AG09309 (cell line): ENCODE measurements at places on chromosomes 7 and 10.

DNA sequence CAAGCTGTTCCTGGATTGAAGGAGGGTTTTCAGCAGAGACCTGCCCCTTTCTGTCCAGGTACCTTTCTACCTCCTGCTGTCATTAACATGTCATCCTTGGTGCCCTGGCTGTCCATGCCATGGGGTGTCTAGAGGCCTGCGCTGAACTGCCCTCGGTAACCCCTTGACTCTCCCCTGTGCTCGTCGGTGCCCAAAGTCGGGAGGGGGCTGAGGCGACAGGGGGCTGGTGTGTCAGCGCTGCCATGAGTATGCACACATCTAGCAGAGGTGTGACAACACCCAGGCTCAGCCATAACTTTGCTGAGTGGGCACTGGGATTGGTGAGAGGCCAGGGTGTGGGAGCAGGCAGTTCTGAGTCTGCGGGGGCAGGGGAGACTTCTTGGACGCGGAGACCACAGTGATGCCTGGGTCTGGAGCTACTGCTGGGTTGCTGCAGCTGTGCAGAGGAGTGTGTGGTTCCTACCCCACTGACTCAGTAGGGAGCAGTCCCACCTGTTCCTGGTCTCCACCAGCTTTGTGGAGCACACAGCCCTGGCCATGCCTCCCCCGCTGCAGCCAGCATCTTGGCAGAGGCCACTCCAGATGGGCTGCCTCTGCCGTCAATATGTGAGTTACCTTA, 376.2 kb upstream of the SEMA3C start:
- DNase-seq = no peak

- peak; percentile 38 for DNase-seq
Measured at GRCh38 chr7:151940048-151940811, 16.0 kb upstream of the GALNTL5 start.

DNA sequence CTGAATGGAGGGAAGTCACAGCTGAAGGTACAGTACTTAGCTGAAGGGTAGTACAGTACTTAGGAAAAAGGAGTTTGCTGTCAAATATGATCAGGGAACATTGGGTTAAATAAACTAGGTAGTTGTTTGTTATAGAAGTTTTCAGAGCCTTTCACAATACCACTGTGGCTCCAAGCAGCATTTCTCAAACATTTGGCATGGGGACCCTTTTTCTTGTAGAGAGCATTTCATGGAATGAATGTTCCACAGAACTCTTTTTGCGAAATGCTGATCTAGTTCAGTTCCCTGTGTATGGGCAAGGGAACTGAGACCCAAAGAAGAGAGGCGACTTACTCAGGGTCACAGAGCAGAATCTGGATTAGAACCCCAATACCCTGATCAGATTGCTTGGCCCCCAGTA, 31.5 kb upstream of the DDX50 start:
- no peak for DNase-seq

DNA sequence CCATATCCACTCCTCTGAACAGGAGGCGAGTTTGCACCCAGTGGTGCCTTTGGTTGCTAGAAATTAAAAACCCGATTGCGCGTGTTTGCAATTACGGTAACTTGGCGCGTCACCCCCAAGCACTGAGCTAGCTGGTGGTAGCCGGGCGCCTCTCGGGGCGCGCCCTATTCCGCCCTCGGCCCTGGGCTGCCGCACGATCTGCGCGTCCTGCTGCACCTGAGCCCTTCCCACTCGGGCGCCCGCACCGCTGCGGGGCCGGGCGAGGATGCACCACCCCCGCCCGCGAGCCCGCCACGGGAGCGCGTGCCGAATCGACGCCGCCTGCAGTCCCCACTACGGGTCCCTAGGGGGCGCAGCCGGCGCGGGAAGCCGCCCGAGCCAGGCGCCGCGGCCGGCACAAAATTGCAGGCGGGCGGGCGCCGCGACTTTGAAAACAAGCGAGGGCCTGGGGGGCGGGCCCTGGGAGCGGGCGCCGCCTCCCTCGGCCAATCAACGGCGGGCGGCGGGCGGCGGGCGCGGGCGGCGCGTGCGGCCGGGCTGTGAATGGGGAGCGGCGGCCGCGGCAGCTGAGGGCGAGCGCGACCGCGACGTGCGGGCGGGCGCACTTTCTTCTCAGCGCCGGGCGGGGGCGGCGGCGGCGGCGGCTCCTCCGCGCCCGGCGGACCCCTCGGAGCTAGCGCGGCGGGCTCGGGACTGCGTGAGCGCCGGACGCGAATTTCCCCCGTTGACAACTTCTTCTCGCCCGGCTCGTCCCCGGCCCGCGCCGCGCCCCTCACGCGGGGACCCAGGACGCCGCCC, at the start of gene SDK1:
TSS of gene SDK1 (plus strand) at position 602 of the 798 bp plus-strand sequence. CDS start 335 bp downstream, outside the sequence.
- DNase-seq = peak; percentile 28

DNA sequence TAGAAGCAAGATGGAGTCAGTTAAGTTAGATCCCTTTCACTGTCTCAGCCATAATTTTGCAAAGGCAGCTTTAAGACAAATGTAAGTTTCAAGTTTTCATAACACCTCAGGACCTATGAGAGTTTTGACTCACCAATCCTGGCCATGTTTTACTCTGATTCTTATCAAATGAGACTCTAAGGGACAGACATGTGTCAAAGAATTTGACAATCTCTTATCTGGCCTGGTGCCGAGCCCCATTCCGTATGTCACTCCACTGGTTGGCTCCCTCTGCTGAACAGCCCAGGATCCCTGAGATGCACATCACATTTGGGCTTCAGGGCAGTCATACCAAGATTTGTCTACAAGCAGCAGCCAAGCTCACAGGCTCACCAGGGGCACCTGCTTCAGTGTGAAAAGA, 187.6 kb upstream of the STK17A start:
- no peak for DNase-seq

GRCh38 chr10:88186335-88186734, 322.9 kb downstream of the PTEN start:
- DNase-seq = peak; percentile 70

DNA sequence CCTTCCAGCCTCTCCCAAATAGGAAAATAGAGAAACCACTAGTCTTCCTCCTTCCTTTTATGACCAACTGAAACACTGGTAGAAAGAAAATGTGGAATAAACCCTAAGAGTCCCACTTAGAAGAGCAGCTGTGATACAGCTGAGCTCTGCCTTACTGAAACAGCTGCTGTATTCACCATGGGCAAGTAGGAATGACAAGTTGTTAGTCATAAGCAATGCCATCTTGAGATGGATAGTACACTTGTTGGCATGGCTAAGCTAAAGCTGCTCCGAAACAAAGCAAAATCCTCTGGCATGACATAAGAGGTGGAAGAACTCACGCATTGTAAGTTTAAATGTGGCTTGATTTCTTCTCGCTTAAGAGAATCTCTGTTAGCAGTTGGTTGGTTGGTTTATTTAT, 48.3 kb upstream of the TMEM236 start:
- DNase-seq = no peak

DNA sequence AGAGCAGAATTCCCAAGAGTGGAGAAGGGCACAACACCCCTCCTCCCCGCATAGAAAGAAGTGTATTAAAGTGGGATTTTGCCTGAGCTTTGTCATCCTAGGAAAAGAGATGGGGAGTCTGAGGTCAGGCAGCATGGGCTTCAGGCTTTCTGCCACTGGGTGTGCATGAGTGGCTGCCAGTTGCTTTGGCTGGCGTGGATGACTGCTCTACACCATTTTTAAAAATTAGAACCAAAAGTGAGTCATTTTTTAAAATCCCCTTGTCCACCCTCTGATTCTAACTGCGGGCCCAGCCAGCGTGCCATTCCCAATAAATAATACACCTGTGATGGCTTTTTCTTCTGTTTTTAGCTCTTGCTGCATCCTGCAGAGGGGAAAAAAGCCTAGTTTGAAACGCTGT, 13.4 kb downstream of the SLC29A3 start:
- no peak for DNase-seq

DNA sequence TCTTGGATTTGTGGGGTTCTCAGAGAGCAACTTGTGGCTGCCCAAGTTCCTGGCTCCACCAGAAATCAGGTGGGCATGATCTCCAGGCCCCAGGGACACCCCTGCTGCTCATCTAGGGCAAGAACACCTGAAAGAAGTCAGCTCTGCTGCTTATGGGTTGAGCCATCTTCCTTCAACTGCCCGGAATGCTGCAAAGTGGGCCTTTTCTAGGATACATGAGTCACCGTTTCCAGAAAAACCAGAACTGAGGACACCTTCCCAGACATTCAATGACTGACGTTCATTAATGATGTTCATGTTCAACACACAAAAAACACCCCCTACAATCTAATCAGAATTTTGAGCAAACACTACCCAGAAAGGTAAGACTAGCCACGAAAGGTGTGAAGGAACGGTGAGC, 98.0 kb downstream of the MAD1L1 start:
- DNase-seq = no peak

DNA sequence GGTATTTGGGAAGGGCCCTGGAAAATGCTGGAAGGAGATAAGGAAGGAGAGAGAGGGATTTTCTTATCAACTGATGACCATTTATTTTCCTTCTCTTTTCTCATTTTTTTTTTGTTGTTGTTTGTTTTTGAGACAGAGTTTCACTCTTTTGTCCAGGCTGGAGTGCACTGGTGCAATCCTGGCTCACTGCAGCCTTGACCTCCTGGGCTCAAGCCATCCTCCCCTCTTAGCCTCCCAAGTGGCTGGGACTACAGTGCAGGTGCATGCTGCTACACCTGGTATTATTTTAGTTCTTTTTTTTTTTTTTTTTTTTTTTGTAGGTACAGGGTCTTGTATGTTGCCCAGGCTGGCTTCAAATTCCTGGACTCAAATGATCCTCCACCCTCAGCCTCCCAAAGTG, 52.2 kb downstream of the HIP1 start:
- no peak for DNase-seq
